ENCODE measurements at places on chromosomes 6 and 20.

GRCh38 chr6:35216412-35216732, 2.6 kb downstream of the SCUBE3 start:
- no peak for DNase-seq

GRCh38 chr6:167396659-167397490, 72.0 kb downstream of the TTLL2 start:
- no peak for DNase-seq

GRCh38 chr6:35580836-35581235, 68.1 kb upstream of the TULP1 start:
- DNase-seq, result no peak

- DNase-seq, result no peak
These were observed at the start of gene LAMA5 for GRCh38 chr20:62367136-62367632. Gene LAMA5, minus strand, starts transcription at chr20:62367312. Its CDS starts 67 bp downstream, at chr20:62367245.

DNA sequence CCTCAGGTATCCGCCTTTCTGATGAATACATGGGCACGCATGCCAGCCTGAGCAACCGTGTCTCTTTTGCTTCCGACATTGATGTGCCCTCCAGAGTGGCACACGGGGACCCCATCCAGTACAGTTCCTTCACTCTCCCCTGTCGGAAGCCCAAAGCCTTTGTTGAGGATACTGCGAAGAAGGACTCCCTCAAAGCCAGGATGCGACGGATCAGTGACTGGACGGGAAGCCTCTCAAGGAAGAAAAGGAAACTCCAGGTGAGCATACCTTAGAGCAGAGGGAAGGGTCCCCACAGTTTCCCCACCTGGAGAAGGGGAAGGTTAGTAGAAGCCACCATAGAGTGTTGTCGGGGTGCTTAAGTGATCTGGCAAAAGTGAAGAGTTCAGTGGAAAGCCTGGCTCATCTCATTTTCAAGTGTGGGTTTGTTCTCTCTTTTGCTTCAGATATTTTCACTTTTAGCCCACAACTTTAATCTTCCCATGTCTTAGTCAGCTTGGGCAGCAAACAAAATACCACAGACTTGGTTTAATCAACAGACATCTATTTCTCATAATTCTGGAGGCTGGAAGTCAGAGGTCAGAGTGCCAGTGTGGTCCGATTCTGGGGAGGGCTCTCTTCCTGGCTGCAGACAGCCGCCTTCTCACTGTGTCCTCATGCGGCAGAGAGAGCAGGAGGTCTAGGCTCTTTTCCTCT, 133.5 kb upstream of the CLDN20 start:
- DNase-seq, result no peak

DNA sequence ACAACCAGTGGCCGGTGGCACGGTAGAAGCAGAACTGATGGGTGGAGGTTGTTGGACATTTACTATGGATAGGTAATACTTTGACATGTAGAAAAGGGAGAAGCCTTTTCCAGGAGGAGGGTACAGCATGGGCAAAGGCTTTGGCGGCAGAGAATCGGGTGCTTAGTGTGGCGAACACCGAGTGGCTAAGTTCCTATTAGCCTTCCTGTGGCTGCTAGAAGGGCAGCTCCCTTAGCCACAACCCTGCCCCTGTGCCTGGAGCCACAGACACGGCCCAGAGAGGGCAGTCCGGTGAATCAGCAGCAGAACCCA, 37.9 kb upstream of the TGM2 start:
- no peak for DNase-seq

GRCh38 chr6:169118346-169118830, 135.3 kb downstream of the THBS2 start:
- no peak for DNase-seq

- DNase-seq, result no peak
These were observed 13.8 kb upstream of the MYL9 start for GRCh38 chr20:36527331-36528125.

- DNase-seq, result no peak
These were observed 89.0 kb downstream of the TOX2 start for GRCh38 chr20:44003609-44004008.

DNA sequence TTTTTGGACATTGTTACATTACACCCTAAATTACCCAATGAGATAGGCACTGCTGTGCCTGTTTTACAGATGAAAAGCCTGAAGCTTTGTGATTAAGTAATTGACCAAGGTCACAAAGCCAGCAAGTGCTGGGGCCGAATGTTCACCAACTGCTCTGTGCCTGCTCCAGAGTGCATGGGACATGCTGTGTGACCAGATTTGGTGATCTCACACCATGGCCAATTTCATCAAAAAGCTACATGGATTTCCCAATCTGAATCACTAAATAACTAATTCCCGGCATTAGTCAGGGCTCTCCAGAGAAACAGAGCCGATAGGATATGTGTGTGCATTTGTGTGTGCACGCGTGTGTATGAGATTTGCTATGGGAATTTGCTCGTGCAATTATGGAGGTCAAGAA, 228.3 kb upstream of the ECI2 start:
- no peak for DNase-seq

DNA sequence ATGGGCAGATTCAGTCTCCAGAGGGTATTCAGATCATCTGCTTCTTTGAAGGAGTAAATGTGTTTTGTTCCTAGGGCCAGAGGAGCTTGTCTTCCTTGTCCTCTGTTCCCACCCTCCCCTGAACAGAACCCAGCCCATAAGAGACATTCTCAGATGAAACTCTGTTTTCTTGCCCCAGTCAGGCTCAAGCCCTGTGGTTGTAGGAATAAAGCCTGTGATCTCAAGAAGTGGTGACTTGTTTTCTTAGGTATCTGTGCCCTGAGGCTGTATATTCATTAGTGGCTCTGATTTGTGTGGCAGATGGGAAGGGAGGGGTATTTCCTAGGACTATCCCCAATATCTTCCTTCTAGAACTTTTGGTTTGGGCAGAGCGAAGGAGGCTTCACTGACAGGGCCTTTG, 27.9 kb downstream of the GSS start:
- no peak for DNase-seq

DNA sequence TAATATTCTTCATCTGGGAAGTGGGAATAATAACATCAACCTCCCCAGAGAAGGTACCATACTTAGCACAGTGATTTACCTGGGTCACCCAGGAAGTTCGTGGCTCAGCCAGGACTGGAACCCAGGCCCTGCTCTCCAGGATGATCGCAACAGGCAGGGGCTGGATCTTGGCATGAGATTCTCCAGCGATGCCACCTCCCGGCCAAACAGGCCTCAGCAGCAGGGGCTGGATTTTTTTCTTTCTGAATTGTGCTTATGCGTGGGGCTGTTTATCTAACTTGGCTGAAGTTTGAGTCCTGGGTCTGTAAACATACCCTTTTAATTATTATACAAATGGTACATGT, 129.5 kb upstream of the PTPN1 start:
- DNase-seq, result no peak

DNA sequence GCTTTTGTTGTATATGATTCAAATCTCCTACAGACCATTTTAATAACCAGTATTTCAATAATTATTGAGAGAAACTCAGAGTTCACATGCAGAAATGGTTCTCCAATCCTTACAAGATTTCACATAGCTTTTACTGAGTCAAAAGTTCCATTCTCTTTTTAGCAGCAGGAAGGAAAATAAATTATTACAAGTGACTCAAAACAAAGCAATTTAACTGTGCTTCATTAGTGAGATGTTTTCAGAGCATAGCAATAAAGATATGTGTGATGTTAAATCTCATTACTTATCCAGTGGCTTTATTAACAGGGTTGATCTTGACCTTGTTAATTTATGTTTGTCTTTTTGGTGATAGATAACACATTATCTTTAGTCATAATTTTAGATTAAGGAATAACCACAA, 22.0 kb downstream of the KIF13A start:
- DNase-seq, result no peak

GRCh38 chr20:19727251-19727847, 30.7 kb upstream of the RIN2 start:
- no peak for DNase-seq

DNA sequence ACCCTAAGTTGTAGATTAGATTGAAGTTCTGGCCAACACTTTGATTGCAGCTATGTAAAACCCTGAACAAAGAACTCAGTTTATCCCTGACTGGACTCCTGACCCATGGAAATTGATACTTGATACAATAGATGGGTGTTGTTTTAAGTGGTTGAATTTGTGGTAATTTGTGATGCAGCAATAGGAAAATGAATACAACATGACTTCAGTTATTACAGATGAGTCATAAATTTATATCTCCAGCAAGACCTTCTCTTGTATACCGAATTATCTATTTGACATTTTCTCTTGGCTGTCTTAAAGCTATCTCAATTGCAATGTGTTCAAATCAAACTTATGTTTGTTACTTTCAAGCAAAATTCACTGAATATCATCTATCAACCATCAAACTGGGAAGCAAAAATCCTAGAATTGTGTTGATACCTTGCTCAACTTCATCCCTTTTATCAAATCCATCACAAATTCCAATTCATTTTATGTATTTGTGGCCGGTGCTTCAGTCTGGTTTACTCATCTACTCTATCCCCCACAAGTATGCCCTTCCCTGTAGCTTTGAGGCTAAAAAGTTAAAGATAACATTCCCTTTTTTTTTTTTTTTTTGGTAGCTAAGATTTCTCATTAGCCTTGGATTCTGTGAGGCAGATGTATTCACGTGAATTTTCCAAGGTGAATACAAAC, 129.4 kb upstream of the CENPW start:
- DNase-seq, result no peak

- no peak for DNase-seq
These were observed 959.0 kb upstream of the FLRT3 start for GRCh38 chr20:15296422-15296821.

GRCh38 chr6:84774157-84774984, 10.0 kb upstream of the TBX18 start:
- DNase-seq, result no peak

- DNase-seq, result no peak
These were observed 23.2 kb downstream of the AFDN start for GRCh38 chr6:167849846-167850459.

GRCh38 chr6:71410164-71410566, 121.6 kb downstream of the OGFRL1 start:
- DNase-seq, result no peak

DNA sequence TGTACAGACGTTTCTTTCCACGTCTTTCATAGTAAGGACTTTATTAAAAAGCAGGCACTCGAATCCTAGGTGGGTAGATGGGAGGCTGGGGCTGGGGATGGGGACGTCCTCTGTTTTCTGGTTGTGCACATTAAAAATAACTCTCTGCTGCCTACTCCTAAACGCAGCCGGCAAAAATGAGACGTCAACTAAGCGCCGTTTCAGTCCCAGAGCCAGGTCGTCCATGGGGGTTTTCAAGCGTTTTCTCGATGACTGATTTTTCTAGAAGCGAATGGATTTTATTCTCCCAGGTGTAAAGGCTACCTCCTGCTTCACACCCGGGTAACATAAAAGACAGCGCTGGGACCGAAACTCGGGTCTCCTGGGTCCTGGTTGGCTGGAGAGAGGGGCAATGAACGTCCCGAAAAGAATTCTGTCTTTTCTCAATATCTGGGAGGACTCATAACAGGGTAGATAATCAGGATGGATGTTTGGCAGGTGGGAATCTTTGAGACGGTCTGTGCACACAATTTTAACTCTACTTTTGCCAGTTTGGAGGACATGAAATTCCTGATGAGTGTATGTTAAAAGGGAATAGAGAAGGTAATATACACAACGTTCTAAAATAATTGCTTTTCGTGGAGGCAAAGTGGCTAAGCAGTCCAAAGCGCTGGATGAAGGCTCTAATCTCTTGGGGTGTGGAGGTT, 25.2 kb downstream of the GPX6 start:
- DNase-seq, result no peak

GRCh38 chr6:155561257-155561965, 105.8 kb upstream of the NOX3 start:
- no peak for DNase-seq

DNA sequence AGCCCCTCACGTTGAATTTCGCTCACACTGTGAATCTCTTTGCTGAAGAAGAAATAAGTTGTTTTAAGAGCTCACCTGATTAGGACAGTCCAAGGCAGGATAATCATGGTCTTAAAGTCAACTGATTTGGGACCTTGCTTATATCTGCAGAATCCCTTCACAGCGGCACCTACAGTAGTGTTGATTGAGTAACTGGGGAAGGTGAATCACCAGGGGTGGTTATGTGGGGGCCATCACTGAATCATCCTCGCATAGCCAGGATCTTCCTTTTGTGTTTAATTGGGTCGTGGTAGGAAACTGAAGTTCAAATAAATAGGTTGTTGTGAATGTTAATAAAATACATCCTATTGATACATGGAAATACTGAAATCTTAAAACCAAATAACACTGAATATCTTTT, 20.2 kb upstream of the MICA start:
- DNase-seq, result no peak

GRCh38 chr6:135128268-135128914, 52.7 kb upstream of the MYB start:
- no peak for DNase-seq

GRCh38 chr20:10559266-10559665, 114.5 kb downstream of the JAG1 start:
- DNase-seq, result no peak

- no peak for DNase-seq
These were observed 21.2 kb upstream of the SLC22A2 start for GRCh38 chr6:160279850-160280249.

DNA sequence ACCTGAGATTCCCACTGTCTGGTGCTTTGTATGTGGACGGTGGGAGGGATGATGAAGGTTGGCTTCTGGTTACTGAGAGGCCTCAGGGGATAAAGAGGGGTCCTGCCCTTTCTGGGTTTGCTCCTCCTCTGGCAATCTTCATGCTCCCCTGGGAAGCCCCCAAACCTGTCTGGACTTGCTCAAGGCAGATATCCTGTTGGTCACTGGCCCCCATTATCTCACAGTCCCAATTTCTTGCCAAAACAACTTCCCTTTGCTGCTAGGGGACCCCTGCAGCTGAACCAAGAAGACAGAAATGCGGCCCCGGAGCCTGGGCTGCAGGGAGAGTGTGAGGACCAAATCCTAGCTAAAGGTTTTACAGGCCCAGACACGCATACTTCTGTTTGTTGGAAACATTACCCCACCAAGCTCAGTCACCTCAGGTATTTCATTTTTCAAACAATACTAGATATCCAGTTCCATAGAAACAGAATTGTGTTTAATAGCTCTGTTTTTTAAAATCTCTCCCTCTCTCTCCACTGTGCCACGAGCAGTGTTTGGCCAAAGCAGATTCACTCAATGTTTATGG, 63.4 kb upstream of the MRPS10 start:
- no peak for DNase-seq

DNA sequence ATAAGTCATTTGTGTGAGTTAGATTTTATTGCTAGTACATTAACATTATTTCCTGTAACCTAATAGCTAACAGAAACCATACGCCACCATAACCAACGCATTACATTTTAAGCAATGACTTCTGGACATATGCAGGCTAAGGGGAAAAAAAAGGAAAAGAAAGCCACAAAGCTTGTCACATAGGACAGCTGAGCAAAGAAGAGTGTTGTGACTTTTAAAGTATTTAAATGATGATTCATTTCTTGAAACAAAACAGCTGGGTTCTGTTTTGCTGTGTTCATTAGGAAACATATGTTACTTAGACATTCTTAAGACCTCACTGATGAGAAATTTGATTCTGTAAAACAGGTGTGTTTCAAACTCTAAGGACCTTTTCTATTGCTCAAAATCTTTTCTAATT, 171.4 kb downstream of the COL9A1 start:
- DNase-seq, result no peak

- no peak for DNase-seq
These were observed 119.9 kb upstream of the MOCS1 start for GRCh38 chr6:40054186-40054585.

All from stimulated activated CD8-positive, alpha-beta memory T cell treated with anti-CD3 and anti-CD28 coated beads, Interleukin-15, amount 100 ng/mL, for 24 hours (primary cell).